Suprapubic skin (tissue), 4 donors: ENCODE measurements at places on chromosomes 3 and 15.

DNA sequence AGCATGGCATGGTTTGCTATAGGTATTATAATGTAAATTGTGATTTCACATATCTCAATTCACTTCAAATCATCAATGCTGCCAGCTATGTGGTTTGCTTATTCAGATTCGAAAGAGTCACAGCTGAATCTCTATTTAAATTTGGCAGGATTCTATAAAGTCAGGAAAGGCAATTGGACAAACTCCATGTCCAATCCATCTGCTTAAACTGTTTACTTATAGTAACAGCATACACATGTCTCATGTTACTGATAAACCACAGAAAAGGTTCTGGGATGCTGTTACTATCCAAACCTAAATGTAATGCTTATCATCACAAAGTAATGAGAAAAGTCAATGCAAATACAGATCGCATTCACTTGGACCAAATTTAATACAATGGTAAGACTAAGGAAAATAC is 229.7 kb downstream of the ISL2 start:
- no peak for DNase-seq

DNA sequence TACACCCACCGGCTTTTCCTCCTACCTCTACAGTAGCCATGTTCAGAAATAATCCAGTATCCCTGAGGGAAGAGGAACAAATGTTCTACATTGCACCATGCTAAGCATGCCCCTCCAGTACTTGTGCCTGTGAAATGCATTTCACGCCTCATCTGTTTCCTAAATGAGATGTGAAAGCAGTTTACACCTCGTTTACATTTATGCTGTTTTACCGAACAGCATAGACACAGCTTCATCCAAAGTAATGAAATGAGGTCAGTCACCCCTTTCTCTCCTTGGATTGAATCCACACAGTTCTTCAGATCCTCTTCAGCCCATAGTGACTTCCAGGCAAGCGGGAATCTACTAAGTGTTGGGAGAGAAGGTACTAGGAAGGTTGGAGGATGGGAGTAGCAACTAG is 514.3 kb downstream of the PDCD6IP start:
- DNase-seq = no peak

DNA sequence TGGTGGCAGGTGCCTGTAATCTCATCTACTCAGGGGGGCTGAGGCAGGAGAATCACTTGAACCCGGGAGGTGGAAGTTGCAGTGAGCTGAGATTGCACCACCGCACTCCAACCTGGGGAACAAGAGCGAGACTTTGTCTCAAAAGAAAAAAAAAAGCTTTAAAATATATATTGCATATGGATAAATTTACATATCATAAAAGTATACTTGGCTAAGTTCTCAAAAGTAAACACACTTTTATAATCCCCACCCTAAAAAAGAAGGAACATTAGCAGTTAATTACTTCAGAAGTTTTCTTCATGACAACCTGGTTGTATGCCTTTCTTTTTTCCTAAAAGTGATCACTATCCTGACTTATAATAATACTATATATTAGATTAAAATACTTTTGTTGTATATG is 369.1 kb upstream of the TPRG1 start:
- no peak for DNase-seq

- DNase-seq = no peak
Observed at GRCh38 chr15:95292785-95293450, 1037.6 kb upstream of the NR2F2 start.

- DNase-seq = no peak
Observed at GRCh38 chr3:98058244-98058960, 23.3 kb upstream of the GABRR3 start.

- no peak for DNase-seq
Observed at GRCh38 chr15:63560741-63561448, 36.3 kb upstream of the FBXL22 start.

DNA sequence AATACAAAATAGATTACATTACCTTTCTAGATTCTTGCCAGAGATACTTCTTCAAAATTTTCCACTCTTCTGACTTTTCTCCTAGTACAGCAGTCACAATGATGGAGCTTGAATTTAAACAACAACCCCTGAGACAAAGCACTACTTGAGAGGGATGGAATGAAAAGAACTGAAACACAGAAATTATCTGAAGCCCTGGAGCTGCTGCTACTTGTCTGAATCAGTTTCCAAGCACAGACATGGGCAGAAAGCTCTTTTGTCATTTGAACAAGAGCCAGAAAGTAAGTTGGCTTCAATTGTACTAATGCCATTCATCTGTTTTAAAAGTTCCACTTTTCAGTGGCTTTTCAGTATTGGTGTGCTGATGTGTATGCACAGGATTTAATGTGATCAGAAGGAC is 718.5 kb upstream of the ARPP21 start:
- DNase-seq = no peak

DNA sequence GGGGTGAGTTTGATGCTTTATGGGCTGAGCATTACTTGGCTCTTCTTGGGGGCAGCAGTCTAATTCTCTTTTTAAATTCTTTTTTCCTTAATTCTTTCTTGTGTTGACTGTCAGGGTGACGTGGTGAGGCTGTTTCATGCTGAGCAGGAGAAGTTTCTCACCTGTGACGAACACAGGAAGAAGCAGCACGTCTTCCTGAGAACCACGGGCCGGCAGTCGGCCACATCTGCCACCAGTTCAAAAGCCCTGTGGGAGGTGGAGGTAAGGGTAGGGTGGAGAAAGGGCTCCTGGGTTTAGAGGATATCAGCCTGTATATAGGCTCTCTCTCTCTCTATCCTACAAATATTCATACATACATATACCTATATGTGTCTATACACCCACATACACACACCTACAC is 152.3 kb downstream of the ITPR1 start:
- no peak for DNase-seq

DNA sequence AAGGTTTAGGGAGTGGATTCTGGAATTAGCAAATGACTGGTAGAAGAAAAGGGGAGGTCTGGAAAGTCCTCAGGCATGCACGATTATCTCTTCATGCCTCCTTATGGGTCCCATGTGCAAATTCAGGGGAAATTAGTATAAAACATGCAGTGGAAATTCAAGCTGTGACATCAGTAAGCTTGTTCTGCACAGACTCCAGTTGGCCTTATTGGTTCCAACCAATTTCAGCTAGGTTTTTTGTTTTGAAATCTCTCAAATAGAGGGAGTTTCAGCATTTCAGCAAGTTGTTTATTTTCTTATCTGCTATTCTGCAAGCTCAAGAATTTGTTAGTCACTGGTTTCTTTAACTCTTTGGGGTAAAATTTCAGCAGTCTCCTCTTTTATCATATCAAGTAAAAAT is 774 bp upstream of the TMCO5A start:
- DNase-seq = no peak

DNA sequence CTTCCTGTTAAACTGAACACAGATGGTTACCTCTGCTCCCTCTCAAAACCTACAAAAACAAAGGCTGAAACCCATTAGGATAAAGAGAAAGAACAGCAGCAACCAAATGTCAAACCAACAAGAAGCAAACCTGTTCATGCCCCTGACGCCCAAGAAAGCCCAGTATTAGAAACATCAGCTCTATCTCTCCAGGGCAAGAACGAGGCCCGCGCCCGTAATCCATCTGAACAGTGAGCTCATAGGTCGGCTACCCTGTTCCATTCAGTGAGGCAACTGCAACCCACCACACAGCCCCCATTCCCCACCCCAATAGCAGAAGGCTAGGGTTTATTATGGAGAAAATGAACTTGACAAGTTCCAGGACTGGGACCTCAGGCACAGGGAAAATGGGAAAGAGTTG is 10.0 kb downstream of the LSG1 start:
- no peak for DNase-seq

GRCh38 chr15:41975669-41976068 is 3.3 kb upstream of the EHD4 start:
- DNase-seq = no peak

DNA sequence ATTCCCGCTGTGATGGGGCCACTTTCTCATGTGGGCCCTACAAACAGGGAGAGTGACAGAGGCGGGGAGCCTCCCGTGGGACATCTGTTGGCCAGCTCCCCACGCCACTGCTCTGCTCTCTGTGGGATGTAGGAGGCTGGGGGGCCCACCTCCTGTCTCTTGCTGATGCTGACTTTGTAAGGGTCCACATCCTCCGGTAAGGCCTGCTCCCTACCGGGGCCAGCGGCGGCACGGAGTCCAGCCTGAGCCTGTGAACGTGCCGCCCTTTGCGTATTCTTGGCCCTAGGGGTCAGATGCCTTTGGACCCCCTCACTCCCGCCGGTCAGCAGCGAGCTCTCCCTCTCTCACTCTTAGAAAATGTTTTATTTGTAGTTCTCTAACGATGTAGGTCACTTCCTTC is 153.2 kb downstream of the LRRC28 start:
- DNase-seq = no peak

GRCh38 chr3:38036906-38037305 is 2.1 kb upstream of the DLEC1 start:
- no peak for DNase-seq

DNA sequence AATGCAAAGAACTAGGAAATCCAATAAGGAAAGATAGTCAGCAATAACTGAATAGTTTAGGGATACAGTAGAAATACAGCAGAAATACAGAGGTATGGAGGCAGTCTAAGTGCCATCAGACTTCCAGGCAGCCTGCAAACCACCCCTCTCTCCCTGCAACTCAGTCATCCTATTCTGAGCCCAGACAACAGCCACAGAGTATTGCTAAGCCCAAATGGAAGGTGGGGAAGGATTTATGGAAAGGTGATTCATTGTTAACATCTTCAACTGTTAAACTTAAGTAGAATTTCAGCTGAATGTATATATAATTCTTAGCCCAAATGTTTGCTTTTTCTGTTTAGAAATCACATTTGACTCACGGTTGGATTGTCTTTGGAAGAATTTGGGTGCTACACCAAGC is 300.4 kb downstream of the RBMS3 start:
- DNase-seq = no peak

- DNase-seq = no peak
Observed at GRCh38 chr15:58401991-58402649, 29.7 kb upstream of the LIPC start.

DNA sequence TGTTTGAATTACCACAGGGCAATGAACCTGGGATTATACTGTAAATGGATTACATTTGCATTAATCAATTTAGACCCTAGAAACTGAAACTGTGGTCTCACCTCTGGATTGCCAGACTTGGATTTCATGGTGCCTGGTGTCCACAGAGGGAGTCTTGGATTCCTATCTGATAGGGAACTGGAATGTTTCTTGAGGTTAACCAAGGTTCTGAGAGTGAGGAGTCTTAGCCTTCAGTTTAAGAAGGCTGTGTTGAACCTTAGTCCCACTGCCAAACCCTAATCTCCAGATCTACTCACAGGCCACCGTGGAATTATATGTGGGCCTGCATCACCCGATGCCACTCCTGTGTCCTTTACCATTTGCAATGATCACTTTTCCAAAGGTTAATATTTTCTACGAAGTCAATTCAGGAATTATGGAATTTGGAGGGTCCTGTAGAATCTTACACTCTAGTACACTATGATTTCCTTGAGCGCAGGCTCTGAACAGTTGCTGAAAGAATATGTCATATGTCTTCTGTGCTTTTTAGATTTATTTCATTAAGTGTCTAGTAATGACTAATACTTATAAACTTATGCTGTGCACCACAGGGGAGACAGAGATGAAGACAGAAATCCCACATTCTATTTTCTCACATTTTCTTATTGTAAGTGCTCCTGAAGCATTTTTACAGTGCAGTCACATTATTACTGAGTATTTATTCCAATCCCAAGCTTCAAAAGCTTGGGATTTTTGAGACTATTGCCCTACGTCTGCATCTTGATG is 87.9 kb downstream of the EFL1 start:
- no peak for DNase-seq

- peak; percentile 86 for DNase-seq
Observed at GRCh38 chr15:76190751-76191538, 120.3 kb downstream of the ETFA start.

DNA sequence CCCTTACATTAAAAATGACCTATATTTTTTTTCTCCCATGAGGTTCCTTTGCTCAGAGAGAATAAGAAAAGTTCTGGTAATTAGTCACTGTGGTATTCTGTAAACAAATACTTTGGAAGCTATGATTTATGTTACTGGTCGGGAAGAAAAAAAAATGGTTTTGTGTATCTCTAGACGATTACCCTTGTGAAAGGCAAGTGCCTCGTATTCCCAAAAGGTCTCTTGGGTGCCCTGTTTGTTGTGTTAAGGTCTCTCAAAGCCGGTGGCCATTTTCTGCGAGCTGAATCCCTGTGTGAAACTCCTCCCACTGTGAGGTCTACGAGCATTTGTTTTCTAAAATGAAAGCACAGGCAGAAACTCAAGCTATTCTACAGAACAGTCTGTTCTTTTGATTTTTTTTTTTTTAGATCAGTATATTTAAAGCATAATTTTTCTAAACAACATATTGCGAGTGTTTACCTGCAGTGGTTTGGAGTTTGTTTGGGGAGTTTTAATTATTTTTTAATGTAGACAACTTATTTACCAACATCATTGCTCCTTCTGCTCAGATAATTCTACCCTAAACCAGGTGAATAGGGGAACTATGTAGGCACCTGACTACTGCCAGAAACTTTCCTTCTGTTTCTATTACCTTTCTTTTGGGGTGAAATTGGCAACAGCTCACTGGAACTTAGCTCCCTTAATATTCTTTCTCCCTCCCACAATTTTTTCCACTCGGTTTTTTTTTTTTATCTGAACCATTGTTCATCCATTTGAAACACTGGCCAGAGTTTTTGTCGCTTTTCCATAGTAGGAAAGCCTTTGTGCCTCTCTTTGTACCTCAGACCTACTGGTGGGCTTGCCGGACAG is 44.0 kb downstream of the ZBTB38 start:
- DNase-seq = no peak

GRCh38 chr3:128392818-128393544 is 73.7 kb downstream of the DNAJB8 start:
- no peak for DNase-seq

- no peak for DNase-seq
Observed at GRCh38 chr3:36969540-36970432, 23.1 kb downstream of the EPM2AIP1 start.

- no peak for DNase-seq
Observed at GRCh38 chr3:63405882-63406281, 127.8 kb downstream of the SYNPR start.

DNA sequence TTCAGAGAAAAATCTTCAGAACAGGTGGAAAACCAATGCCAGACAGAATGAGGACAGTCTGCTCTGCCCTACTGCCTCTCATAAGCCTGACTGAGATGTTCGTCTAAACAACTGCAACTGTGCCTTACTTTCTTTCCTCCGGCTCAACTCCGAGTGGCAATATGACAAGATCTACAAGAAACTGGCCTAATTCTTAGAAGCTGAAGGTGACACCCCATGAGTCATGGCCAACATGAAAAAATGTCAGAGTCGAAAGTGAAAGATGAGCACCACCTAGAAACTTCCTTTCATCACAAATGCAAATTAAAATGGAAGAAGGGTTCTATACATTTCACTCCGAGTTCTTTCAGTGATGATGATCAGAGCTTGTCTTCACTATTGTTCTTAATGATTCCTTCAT is 12.9 kb downstream of the PCYT1A start:
- no peak for DNase-seq
